ENCODE measurements at places on chromosomes 4 and X. TPM values are rescaled to one million over a fixed set of nuclear protein-coding genes. Genes with fewer than 3 reads are reported as not detected.

- no peak for DNase-seq
Measured at GRCh38 chr4:168558599-168558998, 61.7 kb downstream of the PALLD start.

- DNase-seq, result no peak
Measured at GRCh38 chr4:127162741-127163140, 470.0 kb upstream of the INTU start.

- DNase-seq, result peak; percentile 24
Measured at GRCh38 chrX:48492293-48492910, 16.4 kb upstream of the PORCN start.

DNA sequence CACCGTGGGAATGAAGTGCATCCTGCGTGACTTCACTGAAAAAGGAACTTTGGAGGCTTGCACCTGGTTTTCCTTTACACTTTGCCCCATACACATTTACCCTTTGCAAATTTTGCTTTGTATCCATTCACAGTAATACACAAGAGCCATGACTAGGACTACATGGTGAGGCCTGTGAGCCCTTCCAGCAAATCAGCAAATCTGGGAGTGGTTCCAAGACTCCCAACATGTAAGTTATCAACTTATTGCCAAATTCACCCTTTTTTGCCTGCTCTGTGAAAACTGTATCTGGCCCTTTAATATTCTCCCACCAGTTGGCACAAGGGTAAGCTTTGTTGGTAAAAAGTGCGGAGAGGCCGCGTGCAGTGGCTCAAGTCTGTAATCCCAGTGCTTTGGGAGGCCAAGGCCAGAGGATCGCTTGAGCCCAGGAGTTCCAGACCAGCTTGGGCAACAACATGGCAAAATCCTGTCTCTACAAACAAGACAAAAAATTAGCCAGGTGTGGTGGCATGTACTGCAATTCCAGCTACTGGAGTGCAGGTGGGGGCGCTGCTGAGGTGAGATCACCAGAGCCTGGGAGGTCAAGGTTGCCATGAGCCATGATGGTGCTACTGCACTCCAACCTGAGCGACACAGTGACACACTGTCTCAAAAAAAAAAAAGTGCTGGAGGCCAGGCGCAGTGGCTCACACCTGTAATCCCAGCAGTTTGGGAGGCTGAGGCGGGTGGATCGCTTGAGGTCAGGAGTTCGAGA, 5.0 kb downstream of the PRMT9 start:
- DNase-seq, result peak; percentile 25

GRCh38 chr4:67546004-67546356, 677 bp upstream of the CENPC start:
- no peak for DNase-seq

DNA sequence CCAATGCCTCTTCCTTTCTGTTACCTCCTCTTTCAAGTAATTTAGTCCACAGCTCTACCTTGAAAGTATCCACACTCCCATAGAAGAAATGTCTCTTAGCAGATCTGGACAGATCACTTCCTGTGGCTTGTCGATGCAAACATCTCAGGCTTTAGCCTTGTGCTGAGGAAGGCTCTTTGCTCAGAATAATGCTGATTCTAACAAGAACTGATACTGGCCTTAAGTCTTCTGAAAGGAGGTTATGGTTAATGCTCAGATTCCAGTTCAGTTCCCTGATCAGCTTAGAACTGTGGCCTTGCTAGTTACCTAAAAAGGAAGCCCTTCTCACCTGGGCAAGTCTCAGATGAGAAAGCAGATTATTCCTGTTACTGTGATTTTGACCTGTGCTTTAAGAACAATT, 230.1 kb upstream of the FAT4 start:
- DNase-seq, result no peak

CXCL3 gene
- 12.1 TPM for polyA plus RNA-seq

DCHS2 gene
- polyA plus RNA-seq, result 4.6 TPM

FAM47C gene
- polyA plus RNA-seq, result not detected

YIPF7 gene
- not detected for polyA plus RNA-seq
